SHP77 (cell line): ENCODE measurements at places on chromosomes 11 and 22.
A peak's percentile ranks its signal among the peaks of the same experiment; 100 is the strongest.

DNA sequence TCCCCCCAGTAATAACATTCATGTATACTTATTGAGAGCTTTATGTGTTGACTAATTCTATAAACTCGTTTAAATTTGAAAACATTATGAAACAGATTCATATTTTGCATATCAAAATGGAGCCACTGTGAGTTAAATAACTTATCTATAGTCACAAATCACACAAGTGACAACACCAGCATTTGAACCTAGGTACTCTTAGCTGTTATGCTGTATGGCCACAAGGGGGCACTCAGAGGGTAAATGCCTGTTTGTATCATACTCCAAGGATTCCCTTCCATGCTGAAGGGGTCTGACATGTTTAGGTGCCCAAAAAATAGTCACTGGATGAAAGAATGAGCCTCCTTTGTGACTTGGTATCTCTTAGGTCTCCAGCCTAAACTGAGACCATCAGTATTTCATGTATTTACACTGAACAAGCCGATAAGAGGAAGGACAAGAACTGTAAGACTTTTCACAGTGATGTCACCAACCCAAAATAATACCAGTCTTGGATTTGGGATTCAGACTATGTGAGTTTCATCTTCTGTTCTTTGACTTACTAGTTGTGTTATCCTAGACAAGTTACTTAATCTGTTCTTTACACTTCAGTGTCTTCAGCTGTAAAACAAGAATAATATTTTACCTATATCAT is 12.2 kb upstream of the OR52D1 start:
- no peak for DNase-seq

DNA sequence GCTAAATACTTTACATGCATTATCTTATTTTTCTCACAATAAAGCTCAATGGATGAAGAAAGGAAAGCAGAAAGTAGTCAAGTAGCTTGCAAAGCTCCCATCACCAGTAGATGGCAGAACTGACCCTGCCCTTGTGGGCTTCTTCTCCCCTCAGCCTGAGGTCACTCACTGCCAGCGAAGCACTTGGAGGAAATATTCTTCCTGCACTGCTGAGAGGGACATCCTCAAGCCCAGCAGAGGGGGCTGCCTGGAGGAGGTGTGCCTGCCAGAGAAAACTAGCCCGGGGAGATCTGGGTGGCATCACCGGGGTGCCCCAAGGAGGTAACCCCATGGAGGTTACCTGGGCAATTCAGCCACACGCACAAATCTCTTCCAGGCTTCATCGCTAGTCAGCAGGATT is 6.6 kb downstream of the APOL4 start:
- peak; percentile 37 for DNase-seq

GRCh38 chr11:132864811-132865576 is 667.3 kb downstream of the OPCML start:
- DNase-seq = peak; percentile 7

GRCh38 chr22:46937939-46938338 is 175.5 kb downstream of the TBC1D22A start:
- no peak for DNase-seq

- peak; percentile 47 for DNase-seq
These were observed at the start of gene CNIH2 for GRCh38 chr11:66277471-66278362. CNIH2 (plus strand) TSS chr11:66278175; CDS start chr11:66278457, 282 bp downstream.

GRCh38 chr11:70734379-70734778 is 336.1 kb downstream of the CTTN start:
- no peak for DNase-seq

DNA sequence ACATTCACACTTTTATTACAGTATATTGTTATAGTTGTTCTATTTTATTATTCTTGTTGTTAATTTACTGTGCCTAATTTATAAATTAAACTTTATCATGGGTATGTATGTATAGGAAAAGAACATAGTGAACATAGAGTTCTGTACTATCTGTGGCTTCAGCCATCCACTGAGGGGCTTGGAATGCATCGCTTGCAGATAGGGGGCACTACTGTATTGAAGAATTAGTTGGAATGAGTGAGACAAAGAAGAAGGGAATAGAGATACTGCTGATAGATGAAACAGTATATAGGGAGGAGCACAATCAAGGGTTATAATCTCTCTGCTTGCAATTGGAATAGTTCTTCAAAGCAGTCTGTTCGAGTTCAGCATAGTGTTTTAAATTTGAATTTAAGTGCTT is 432.2 kb downstream of the RAB38 start:
- no peak for DNase-seq

- no peak for DNase-seq
These were observed 851.9 kb downstream of the NTM start for GRCh38 chr11:132222345-132222744.

DNA sequence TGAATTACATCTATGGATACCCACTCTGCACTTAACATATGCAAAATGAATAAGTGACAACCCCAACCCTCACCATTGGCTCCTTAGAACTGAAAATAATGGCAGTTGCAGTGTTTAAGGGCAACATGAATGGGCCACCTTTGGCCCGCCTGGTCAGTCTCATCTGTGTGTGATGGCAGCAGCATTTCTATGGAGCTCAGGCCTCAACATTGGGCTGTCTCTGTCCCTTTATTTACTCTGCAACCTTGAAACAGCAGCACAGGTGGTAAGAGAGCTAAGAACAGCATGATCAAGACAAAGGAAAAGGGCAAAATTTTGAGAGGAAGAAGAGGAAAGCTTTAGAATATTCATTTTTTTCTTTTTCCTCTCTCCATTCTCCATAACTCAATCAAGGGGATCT is 38.3 kb upstream of the TMEM135 start:
- DNase-seq = no peak

GRCh38 chr11:71083105-71083504 is 169.3 kb downstream of the SHANK2 start:
- DNase-seq = no peak

GRCh38 chr11:31761636-31762035 is 49.5 kb downstream of the PAX6 start:
- DNase-seq = no peak

DNA sequence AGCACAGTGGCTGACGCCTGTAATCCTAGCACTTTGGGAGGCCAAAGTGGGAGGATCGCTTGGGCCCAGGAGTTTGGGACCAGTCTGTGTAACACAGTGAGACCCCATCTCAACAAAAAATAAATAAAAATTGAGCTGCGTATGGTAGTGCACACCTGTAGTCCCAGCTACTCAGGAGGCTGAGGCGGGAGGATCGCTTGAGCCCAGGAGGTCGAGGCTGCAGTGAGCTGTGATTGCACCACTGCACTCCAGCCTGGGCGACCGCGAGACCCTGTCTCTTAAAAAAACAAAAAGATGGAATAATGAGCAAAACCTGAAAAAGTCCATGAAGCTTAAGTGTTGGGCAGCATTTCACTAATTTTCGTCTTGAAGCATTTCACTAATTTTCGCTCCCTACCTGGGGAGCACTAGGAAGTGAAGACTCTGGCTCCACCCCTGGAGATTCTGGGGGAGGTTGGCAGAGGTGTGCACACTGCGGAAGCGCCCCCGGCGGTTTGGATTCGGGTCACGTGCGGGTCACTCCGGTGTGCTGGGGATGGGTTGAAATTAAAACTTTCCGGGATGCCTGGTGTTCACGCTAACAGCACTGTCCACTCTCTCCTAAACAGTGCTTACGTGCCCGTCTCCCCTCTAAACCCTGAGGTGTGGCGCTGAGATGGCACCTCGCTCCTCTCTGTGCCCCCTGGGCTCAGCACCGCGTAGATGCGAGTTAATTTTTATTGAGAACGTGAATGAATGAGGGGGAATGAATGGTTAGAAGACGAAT is 906 bp upstream of the NAA40 start:
- peak; percentile 66 for DNase-seq

GRCh38 chr11:30538251-30538650 is 47.9 kb downstream of the MPPED2 start:
- no peak for DNase-seq

GRCh38 chr11:124863137-124863825 is 2.0 kb upstream of the ROBO3 start:
- peak; percentile 27 for DNase-seq

GRCh38 chr11:665704-666281 is 28.7 kb downstream of the DRD4 start:
- DNase-seq = no peak

DNA sequence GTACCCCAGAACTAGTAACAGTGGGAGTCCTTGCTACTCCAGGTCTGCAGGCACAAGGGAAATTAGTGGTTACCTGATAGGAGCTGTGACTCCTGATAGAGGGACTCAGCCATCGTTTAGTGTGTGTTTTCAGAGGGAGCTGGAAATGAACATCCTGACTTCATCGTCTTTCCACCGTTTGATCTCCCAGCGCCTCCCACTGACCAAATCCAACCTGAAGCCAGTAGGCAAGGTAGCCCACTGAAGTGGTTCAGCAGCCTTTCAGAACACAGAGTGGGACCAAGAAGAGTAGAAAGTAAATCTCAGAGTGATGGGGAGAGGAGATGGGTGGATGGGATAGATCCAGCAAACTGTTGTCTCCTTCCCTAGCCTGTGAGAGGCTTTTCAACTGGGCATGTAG is 385.9 kb downstream of the INSC start:
- DNase-seq = no peak

- DNase-seq = peak; percentile 8
These were observed 79.0 kb downstream of the APIP start for GRCh38 chr11:34836958-34837856.

- DNase-seq = no peak
These were observed at the start of the genes C11orf21 and TSPAN32 for GRCh38 chr11:2301631-2302305. C11orf21 (minus strand) TSS chr11:2301918; CDS start chr11:2301808, 110 bp downstream. TSPAN32 (plus strand) TSS chr11:2302013; CDS start chr11:2302150, 137 bp downstream.

DNA sequence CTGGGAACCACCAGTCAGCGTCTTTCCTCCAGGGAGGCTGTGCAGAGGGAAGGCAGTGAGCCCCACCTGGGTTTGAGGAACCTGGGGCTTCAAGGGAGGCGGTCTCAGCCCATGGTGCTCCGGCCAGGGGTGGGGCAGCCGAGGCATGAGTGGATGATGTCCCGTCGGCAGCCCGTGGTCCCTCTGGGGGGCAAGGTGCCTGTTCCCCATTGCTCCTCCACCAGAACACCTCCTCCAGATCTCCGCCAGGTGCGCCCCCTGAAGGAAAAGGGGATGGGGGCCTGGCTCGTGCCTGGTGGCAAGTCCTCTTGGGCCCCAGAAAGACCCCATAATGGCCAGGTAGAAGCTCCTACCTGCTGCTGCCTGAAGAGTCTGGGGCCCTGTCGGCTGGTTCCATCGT is 94.1 kb downstream of the KCNQ1 start:
- no peak for DNase-seq

- no peak for DNase-seq
These were observed 237.3 kb downstream of the ST3GAL4 start for GRCh38 chr11:126592496-126593410.

GRCh38 chr11:57368845-57369232 is 12.1 kb downstream of the PRG3 start:
- no peak for DNase-seq

GRCh38 chr11:128409476-128409875 is 177.9 kb downstream of the ETS1 start:
- no peak for DNase-seq
